ENCODE measurements at places on chromosomes 13 and 19. TPM values are rescaled to one million over a fixed set of nuclear protein-coding genes. Genes with fewer than 3 reads are reported as not detected.

NOTCH3 gene
- polyA plus RNA-seq = 118 TPM

CBY2 gene
- not detected for polyA plus RNA-seq

GRCh38 chr19:7640803-7641202, 3.9 kb downstream of the STXBP2 start:
- no peaks in the 10 kb centered on the region for H3K36me3 ChIP-seq
- H3K4me3 ChIP-seq = no peak overlapping the region
- H3K27me3 ChIP-seq = peaks cover 21% of the 10 kb centered on the region
- no peak for DNase-seq

- peaks cover 4% of the 10 kb centered on the region for H3K4me1 ChIP-seq
- H3K27ac ChIP-seq = no peak overlapping the region
- H3K4me3 ChIP-seq = no peak overlapping the region
- H3K36me3 ChIP-seq = no peaks in the 10 kb centered on the region
Measured at GRCh38 chr13:111598747-111599146, 278.3 kb downstream of the TEX29 start.

- H3K4me3 ChIP-seq = no peak overlapping the region
- peak; percentile 66 for DNase-seq
- H3K4me1 ChIP-seq = no peaks in the 10 kb centered on the region
- H3K27me3 ChIP-seq = no peaks in the 10 kb centered on the region
- no peak overlapping the region for H3K27ac ChIP-seq
- peaks cover 10% of the 10 kb centered on the region for H3K36me3 ChIP-seq
Measured at GRCh38 chr13:49536144-49536873, 40.6 kb downstream of the PHF11 start.

DNA sequence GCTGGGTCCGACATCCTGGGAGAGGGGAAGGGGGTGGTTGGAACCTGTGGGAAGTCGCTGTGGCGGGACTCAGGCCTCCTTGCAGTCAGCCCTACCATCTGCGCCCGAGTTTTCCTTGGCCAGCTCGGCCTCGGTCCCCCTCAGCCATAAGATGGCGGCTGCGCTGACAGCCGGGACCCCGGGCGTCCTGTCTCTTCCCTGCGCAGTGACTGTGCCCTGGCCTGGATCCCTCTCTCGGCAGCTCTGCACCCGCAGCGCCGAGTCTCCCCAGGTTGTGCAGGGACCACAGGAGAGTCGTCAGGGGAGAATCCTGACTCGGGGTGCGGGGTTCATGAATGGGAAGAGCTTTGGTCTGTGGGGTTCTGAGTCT, 345 bp downstream of the ZNF257 start:
- H3K4me1 ChIP-seq = no peaks in the 10 kb centered on the region
- peak overlapping the region; percentile 61 for H3K4me3 ChIP-seq
- H3K27me3 ChIP-seq = no peaks in the 10 kb centered on the region

DNA sequence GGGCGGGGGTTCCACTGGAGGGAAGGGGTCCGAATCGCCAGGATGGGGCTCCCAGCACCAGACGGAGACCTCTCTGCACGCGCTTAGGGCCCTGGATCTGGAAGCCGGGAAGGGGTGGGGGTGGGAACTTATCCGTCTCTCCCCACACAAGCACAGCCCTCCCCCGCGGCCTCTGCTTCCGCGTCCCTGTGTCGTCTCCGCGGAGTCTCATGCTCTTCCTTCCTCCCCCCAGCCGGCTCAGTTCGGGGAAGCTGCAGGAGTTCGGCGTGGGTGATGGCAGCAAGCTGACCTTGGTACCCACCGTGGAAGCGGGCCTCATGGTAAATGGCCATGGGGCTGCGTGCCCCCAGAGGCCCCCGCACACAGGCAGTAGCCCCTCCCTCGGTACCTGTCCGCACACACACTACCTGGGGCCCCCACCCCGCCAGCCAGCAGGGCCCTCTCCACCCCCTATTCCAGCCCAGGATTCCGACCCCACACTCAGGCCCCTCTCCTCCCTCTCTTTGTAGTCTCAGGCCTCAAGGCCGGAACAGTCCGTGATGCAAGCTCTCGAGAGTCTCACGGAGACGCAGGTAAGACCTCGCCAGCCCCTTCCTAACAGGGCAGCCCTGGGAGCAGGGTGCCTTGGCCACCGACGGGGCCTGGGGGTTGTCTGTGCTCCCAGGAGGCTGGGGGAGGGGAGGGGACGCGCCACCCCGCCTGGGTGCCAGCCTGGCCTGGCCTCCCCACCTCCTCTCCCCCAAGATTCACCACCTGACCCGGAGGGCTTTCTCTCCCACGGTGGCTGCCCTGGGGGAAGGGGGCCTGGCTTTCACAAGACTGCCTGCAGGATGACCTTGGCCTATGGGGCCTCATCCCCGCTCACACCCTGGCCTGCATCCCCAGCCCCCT, 3.2 kb downstream of the MIDN start:
- peak overlapping the region; percentile 92 for H3K27ac ChIP-seq
- peaks cover 39% of the 10 kb centered on the region for H3K36me3 ChIP-seq
- peak overlapping the region; percentile 66 for H3K4me3 ChIP-seq

DNA sequence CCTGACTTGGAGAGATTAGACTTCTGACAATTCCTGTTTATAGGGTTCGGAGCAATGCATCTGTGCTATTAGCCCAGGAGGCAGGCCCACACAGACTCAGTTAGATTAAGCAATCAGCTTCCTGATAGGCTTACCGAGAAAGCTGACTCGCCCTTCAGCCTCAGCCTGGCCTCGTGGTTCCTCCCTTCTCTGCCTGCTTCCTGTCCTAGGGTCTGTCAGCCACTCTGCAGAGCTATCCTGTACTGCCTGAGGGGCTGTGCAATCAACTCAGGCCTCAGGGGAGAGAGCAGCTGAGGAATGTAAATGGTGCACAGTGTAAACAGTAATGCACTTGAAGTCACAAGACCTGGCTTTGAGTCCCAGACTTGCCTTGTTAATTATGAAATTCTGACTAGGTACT, 30.7 kb downstream of the HTR2A start:
- no peak overlapping the region for H3K4me3 ChIP-seq
- H3K4me1 ChIP-seq = no peaks in the 10 kb centered on the region
- peak; percentile 40 for DNase-seq
- no peaks in the 10 kb centered on the region for H3K27me3 ChIP-seq

DNA sequence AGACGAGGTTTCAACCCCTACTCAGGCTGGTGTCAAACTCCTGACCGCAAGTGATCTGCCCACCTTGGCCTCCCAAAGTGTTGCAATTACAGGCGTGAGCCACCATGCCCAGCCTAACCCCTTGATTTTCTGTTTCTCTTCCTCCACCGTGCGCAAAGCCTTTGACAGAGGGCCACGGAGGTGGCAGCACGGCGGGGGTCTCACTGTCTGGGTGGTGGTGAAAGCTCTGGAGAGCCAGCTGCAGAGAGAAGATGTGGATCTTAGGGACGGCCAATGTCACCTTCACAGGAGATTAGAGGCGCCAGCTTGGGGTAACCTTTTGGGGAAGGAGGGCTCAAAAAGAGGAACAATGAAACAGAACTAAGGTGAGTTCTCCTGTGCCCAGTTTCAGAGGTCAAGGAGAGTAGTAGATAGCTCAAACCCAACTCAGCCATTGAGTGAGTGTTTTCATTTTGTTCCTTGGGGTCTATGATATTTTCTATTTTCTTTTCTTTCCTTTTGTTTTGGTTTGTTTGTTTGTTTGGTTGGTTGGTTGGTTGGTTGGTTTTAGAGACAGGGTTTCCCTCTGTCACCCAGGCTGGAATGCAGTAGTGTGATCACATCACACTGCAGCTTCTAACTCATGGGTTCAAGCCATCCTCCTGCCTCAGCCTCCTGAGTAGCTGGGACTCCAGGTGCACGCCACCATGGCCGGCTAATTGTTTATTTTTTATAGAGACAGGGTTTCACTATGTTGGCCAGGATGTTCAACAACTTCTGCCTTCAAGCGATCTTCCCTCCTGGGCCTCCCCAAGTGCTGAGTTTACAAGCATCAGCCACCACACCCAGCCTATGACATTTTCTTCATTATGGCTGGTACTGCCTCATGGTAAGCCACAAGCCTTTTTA, 37.7 kb downstream of the GPR42 start:
- DNase-seq = no peak
- H3K27ac ChIP-seq = no peak overlapping the region
- no peaks in the 10 kb centered on the region for H3K36me3 ChIP-seq
- no peak overlapping the region for H3K4me3 ChIP-seq
- H3K4me1 ChIP-seq = no peaks in the 10 kb centered on the region

DNA sequence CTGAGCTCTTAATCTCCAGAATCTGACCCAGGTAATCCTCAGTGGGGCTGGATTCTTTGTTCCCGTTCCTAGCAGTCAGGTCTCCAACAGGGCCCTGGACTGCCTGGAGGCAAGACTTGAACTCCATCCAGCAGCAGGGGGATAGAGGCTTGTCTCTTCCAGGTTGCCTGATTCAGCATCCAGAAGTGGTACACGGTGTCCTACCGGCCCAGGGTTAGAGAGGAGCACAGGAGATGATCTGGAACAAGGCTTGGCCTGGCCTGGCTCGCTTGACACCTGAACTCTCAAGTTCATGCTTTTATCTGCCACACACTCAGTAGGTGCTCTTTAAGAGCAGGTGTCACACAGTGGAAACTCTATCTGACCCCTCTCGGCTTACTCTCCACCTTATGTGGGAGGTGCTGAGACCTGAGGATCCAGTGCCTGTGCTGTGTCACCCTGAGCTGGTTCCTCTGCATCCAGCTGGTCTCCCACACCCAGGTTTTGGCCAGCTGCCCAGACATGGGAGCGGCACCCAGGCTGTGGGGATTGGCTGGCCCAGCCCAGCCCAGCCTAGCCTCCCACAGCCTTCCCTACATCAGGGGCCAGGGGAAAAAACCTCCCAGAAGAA, at the start of gene CYP4F3:
CYP4F3 (plus strand) TSS at position 604 of the 610 bp plus-strand sequence. CDS start 519 bp downstream, outside the sequence.
- H3K27me3 ChIP-seq = no peaks in the 10 kb centered on the region
- no peak within 1 kb of the TSS for H3K27ac ChIP-seq
- no peaks in the 10 kb centered on the region for H3K4me1 ChIP-seq
- no peaks in the 10 kb centered on the region for H3K36me3 ChIP-seq
- peak; percentile 44 for DNase-seq
- H3K4me3 ChIP-seq = no peak within 1 kb of the TSS

- H3K27me3 ChIP-seq = no peaks in the 10 kb centered on the region
- H3K27ac ChIP-seq = peak overlapping the region; percentile 29
- H3K4me1 ChIP-seq = no peaks in the 10 kb centered on the region
Measured at GRCh38 chr13:27194895-27195764, 23.5 kb upstream of the USP12 start.

- no peaks in the 10 kb centered on the region for H3K36me3 ChIP-seq
- H3K27ac ChIP-seq = no peak overlapping the region
- DNase-seq = no peak
- no peak overlapping the region for H3K4me3 ChIP-seq
- no peaks in the 10 kb centered on the region for H3K27me3 ChIP-seq
Measured at GRCh38 chr13:52707375-52707774, 32.2 kb downstream of the CNMD start.

DNA sequence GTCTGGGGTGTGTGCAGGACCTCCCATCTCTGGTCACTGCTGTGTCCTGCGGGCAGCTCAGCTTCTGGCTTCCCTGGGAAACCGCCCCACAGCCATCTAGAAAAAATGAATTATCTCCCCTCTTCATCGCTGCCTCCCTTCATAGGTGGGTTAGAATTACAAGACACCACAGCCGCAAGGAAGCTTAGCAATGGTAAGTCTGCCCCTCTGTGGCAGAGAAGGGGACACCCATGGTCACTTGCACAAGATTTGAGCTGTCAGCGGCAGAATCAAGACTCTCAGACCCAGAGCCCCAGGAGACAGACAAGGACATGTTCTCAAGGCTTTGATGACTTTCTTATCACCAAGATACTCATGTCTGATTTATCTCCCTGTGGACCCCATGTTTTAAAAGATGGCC, 110.8 kb upstream of the PABPC3 start:
- H3K27ac ChIP-seq = no peak overlapping the region
- no peaks in the 10 kb centered on the region for H3K36me3 ChIP-seq
- no peak overlapping the region for H3K4me3 ChIP-seq

GRCh38 chr13:31890946-31891345, 140.6 kb upstream of the FRY start:
- DNase-seq = no peak
- H3K4me3 ChIP-seq = no peak overlapping the region
- peaks cover 15% of the 10 kb centered on the region for H3K4me1 ChIP-seq
- no peaks in the 10 kb centered on the region for H3K36me3 ChIP-seq

All from muscle of leg (tissue), 16 donors.